T-helper 1 cell (primary cell): ENCODE measurements at places on chromosomes 12 and 14.

GRCh38 chr12:2690348-2691005, 104.3 kb upstream of the FKBP4 start:
- DNase-seq, result no peak

DNA sequence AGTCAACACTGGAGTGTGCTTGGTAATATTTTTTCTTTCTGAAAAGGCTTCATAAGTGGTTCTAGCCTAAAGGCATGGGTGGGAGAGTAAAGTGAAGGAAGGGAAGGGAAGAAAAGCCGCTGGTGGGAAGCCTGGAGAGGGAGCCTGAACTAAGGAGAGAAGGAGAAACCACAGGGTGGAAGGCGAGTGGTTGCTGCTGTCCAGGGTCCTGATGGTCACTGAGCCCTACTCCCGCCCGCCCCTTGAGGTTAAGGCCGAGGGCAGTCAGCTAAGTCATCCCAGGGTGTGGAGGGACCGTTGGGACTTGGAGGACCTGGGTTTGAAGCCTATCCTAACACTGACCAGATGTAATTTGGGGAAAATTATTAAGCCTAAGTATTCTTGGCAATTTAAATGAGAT, 189.1 kb downstream of the PIWIL1 start:
- DNase-seq, result no peak

- DNase-seq, result no peak
These were observed 34.8 kb downstream of the TMCC3 start for GRCh38 chr12:94615260-94616181.

- DNase-seq, result no peak
These were observed 129.3 kb downstream of the SLC15A4 start for GRCh38 chr12:128694445-128694844.

GRCh38 chr12:32864731-32865130, 31.8 kb downstream of the PKP2 start:
- no peak for DNase-seq

GRCh38 chr12:105929192-105929591, 209.6 kb downstream of the NUAK1 start:
- no peak for DNase-seq

DNA sequence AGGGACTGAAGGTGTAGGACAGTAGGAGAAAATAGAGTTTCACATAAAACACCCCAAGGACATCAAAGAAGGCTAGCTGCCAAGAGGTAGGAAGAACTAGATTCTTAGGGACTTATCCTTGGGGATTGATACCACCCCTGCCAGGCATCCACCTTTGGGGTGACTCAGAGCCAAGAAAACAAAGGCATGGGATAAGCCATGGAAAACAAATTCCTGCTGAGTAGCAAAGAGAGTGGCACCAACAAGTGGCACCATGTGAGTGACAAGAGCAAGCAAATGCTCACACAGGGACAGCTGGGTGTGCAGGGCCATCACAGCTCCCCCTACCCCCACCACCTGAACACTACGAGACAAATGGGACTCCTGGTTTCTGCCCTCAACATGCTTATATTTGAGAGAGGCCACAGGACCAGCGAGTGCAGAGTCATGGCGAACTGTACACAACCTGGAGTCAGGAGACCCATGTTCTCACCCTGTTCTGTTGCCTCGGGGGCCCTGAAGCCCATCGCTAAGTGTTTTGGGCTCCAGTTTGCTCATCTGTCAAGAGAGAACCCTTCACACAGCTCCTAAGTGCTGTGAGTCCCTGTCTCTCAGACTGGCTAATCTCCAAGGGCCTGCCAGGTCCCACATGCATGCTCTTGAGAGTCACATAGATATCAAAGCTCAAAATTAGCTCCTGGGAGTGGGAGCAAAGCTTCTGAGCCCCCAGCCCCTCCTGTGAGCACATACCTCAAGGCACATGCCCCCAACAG, 91.9 kb downstream of the DPF3 start:
- DNase-seq, result no peak

- DNase-seq, result no peak
These were observed 5.7 kb upstream of the SERPINA1 start for GRCh38 chr14:94394025-94394493.

- DNase-seq, result no peak
These were observed 543.4 kb upstream of the MGAT4C start for GRCh38 chr12:86799616-86800015.

DNA sequence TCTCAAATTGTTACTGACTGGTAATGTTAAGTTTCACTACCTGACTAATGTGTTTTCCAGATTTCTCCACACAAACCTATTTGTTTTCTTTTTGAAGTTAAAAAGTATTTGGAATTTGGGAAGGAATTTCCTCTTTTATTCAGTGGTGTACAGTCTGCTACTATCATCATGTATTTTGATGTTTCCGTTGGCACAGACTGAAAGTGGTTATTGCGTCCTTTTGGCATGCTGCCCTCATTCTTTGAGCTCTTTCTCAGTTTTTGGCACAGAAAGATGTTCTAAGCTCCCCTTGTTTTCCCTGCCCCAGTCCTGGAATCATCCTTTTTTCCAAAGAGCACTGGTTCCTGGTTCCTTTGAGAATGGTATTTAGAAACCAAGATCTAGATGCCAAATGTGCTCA, 31.4 kb upstream of the RTRAF start:
- DNase-seq, result no peak

DNA sequence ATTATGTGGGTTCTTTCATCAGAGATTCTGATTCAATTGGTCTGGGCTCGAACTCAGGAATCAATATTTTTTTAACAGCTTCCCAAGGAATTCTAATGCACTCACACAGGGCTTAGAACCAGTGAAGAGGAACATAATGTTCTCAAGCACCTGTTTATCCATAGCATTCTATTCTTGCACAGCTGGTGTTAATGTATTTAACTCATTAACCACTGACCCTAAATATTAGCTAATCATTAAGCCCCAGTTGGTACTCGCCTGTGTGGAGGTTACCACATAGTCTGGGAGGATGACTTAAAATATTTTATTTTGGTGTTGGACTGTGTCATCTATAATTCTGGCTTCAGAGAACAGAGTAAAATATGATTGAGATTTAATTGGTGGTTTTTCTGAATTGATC, 45.3 kb downstream of the LRP6 start:
- no peak for DNase-seq

DNA sequence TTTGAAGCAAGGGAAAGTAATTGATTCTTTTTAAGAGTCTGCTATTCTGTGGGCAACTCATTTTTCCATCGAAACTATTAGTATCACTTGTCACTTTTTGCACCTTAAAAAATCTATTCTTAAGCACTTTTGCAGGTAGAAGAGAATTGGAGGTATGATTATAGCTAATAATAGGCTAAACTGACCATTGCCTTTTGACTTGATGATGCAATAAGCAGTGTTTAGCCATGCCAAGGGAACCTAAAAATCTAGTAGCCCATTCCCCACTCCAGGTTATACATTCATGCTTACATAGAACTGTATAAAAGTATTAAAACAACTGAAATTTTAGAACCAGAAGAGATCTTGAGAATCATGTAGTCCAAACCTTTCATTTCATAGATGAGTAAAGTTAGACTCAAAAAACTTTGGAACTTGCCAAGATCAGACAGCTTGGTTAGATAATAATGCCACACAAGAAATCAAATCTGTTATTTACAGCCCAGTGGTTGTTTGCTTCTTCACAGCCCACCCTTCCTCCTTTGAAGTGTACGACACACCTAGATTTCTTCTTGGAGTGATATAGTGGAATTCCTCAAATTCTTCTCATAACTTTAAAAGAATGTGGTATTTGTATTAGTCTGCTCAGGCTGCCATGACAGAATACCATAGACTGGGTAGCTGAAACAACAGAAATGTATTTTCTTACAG, 21.7 kb upstream of the GARIN2 start:
- DNase-seq, result no peak

DNA sequence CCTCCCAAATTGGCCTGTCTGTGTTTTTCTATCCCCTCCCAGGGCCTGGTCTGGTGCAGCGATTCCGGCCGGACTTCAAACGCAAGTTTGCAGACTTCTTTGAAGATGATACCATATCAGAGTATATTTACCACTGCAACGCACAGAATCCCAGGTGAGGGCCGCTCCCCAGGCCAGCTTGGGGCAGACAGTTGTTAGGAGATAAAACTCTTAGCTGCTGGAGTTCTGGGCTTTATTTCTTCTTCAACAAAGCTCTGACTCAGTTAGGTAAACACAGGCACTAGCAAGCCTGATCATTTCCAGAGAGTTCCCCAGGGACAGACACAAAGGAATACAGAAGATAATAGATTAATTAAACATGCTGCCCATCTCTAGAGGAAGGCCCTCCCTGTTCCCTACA, 8.3 kb downstream of the ABHD4 start:
- no peak for DNase-seq
